ENCODE measurements at places on chromosomes 7 and 10.

DNA sequence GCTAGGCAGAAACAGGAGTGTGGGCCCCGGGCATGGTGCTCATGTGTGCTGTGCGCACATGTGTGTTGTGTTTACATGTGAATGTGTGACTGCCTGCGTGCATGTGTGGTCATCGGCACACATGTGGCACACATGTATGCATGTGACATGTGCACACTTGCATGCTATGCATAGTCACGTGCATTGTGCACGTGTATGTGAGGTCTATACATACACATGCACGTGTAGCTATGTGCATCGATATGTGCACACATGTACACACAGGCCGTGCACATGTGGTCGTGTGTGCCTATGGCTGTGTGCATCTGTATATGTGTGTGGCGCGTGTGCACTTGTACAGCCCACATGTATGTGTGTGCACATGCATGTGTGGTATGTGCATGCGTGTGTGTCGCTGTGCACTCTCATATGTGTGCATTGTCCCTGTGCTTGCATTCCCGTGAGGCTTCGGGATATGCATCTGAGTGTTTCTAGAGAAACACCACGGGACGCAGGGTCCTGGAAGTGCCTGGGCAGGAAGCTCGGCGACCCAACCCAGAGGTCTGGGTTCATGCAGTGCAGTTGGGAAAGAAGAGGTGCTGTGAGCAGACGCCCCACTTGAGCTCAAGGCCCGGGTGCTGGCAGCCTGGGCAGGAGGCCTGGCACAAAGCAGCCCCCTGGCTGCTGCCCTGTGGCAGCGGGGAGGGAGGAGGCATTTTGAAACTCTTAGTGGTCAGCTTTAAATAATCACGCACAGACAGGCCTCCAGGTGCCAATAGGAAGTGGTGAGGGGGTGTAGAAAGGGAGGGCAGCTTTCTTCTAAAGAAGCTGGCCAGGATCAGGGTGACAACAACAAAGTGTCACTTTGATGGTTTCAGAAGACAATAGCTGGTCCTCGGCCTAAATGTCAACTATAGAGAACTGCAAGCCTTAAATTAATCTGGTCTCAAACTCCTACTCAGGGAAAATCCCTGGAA lies 410.0 kb upstream of the MGMT start:
- no peak for DNase-seq

- DNase-seq = no peak
Measured at GRCh38 chr7:144957998-144958397, 122.1 kb upstream of the TPK1 start.

- no peak for DNase-seq
Measured at GRCh38 chr10:55966101-55966500, 395.0 kb downstream of the ZWINT start.

DNA sequence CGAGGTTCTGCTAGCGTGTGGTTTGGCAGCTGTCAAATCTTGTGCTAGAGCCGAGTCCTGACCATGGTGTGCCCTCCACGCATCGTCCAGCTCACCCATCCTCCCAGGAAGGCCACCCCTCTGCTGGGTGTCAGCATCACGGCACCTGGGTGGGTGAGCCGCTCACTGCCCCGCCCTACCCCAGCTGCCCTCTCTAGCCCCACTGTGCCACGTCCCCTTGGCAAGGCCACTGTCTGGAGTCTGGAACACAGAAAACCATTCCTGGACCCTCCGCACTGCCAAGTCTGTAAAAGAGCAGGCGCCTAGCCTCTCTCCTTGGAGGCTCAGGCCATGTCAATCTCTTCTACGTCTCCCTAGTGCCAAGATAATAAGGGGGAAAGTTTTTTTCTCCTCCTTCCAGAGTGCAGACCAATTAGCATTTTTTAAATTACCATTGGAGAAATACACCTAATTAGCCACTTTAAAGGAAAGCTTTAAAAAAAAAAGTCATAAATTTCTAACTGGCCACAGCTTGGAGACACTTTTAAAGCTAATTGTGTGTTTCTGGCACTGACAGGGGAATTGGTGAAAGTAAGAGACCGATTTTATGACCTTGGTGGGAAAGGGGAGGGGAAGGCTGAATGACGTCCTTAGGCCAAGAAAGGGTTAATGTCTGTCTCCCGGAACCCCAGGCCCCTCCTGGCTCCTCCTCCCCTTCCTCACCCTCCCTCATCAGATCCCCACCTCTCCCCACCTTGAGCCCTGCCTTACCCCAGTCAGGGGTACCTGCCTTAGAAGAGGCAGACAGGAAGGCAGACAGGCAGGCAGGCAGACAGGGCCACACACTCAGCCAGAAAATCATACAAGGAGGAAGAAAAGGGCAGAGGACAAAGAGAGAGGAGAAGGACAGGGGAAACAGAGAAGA lies 151.2 kb downstream of the PLXNA4 start:
- peak; percentile 47 for DNase-seq

DNA sequence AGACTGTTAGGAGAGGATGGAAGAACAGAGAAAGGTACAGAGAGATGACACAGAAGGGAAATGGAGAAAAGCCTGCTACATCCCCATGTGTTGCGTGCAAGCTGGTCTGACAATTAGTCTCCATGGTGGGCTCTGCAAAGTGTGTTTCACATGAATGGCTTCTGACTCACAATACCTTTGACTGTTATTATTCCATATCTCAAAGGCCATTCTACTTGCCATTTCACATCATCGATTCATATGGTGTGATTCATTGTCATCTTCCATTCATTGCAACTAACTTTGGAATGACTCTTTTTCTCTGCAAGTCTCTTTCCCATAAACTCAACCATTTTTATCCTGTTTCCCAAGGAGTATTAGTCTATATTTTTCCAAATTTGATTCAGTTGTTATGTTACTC lies 208.9 kb upstream of the INHBA start:
- no peak for DNase-seq

GRCh38 chr7:29344334-29344978 lies 149.9 kb downstream of the CHN2 start:
- no peak for DNase-seq

- no peak for DNase-seq
Measured at GRCh38 chr7:34156336-34156735, 251.0 kb downstream of the BMPER start.

DNA sequence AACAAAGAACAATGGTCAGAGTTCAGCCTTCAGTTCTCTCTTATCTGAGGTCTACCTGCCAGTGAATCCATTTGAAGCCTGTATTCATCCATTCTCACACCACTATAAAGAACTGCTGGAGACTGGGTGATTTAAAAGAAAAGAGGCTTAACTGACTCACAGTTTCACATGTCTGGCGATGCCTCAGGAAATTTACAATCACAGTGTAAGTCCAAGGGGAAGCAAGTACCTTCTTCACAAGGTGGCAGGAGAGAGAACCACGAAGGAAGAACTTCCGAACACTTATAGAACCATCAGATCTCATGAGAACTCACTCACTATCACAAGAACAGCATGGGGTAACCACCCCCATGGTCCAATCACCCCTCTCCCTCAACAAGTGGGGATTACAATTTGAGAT lies 33.0 kb upstream of the SLC25A13 start:
- no peak for DNase-seq

- no peak for DNase-seq
Measured at GRCh38 chr10:111953949-111954348, 229.6 kb downstream of the GPAM start.

DNA sequence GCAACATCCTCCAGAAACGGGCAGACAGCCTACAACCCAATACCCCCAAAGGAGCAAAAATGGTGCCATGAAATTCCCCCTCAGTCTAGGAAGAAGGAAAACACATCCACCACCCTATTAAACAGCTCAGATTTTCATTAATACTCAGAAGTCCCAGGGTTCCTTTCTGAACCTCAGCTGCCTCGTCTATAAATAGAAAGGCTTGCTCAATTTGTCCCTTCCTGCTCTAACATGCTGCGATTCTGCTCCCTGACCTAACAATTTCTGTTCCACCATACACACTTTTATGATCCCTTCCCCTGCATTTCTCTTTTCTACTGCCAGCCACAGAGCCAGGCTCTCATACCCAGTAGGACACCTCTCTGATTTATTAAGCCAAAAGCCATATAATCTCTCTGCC lies 68.1 kb downstream of the MTERF1 start:
- no peak for DNase-seq

DNA sequence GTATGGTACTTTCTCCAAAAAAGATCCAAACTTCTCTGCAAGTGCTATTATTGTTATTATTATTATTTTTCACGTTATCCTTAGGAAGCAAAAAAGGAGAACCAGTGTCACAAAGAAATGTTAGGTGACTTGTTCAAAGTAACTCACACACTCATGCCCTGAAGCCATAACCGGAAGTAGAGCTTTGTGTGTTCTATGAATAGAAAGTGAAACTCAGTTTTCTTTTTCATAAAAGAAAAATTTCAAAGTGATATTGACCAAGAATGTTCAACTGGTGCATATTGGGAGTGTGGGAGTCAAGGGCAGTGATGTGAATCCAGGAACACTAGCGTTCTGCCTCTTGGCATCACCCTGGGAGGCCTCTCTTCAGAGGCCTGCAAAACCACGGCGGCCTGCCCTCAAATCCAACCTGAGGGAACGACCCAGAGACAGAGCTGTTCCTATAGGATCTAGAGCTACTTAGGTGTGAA lies 106.1 kb downstream of the PRKCQ start:
- DNase-seq = no peak

- DNase-seq = no peak
Measured at GRCh38 chr7:51242007-51242691, 74.5 kb downstream of the COBL start.

DNA sequence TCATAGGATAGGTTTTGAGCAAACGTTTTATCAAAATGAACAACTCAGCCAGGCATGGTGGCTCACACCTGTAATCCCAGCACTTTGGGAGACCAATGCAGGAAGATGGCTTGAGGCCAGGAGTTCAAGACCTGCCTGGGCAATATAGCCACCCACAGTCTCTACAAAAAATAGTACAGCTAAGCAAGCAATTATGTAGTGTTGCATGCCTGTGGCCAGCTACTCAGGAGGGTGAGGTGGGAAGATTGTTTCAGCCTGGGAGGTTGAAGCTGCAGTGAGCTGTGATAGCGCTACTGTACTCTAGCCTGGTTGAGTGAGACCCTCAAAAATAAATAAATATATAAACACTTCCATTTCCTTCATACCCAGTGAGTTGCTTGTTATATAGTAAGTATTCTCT lies 67.1 kb downstream of the LSMEM1 start:
- DNase-seq = no peak

GRCh38 chr7:18189500-18190126 lies 162.0 kb upstream of the PRPS1L1 start:
- DNase-seq = no peak

Measured in hippocampal formation (tissue), 2 donors.